GM23248 (cell line): ENCODE measurements at places on chromosomes 3 and 15.
A peak's percentile ranks its signal among the peaks of the same experiment; 100 is the strongest.

DNA sequence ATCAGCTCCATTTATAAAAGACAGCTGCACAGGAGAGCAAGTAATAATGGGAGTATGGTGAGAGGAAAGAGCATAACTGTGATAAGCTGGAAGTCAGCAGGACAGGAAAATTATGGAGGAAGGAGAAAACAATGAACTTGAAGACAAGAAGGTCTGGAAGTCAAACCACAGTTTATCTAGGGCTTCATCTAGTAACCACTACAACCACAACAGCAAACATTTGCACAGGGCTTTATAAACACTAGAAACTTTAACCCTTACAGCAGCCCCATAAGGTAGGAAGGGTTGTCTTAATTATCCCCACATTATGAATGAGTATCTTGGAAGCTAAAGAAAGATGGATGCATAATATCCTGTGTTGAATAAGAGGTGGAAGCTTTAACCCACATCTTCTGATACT lies 820.8 kb downstream of the IGSF11 start:
- no peak for DNase-seq

GRCh38 chr3:45660567-45660901 lies 28.7 kb upstream of the SACM1L start:
- no peak for DNase-seq

- peak; percentile 69 for DNase-seq
Measured at GRCh38 chr3:114741066-114741465, 406.0 kb downstream of the ZBTB20 start.

DNA sequence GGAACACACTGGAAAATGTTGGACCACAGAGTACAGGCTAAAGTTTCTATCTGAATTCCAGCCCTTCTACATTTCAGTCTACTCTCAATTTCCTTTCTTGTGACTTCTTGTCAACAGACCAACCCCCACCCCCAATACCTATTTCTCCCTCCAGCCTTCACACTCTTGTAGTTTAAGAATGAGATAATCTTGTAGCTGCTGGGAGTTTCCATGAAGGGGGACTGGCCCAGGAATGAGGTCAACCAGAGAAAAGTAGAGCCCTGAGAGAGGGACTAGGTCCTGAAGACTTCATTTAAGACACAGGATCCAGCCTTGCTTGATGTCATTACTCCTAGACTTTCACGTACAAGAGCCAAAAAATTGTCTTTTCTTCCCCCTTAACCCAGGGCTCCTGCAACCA lies 29.5 kb upstream of the FAM107A start:
- DNase-seq, result no peak

DNA sequence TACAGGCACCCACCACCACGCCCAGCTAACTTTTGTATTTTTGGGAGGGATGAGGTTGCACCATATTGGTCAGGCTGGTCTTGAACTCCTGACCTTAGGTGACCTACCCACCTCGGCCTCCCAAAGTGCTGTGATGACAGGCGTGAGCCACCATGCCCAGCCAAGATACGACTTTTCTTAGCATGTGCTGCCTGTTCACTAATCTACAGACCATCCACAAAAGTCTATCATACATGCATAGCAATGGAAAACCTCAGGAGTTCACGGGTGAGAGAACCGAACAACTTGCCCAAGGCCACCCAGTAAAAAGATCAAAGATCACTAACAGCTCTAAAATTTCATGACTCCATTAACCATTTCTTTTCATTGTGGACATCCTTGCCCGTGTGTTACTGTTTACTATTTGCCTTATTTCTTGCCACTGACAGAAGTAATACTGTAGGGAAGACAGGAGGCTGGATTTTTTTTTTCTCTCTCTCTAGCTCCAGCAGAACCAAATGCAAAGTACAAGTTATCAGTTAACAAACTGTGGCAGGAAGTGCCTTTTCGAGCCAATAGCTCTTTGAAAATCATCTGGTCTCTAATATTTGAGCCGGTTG lies 92.3 kb downstream of the FOXP1 start:
- no peak for DNase-seq

GRCh38 chr3:127386490-127386889 lies 98.6 kb upstream of the PRR20G start:
- DNase-seq, result no peak

DNA sequence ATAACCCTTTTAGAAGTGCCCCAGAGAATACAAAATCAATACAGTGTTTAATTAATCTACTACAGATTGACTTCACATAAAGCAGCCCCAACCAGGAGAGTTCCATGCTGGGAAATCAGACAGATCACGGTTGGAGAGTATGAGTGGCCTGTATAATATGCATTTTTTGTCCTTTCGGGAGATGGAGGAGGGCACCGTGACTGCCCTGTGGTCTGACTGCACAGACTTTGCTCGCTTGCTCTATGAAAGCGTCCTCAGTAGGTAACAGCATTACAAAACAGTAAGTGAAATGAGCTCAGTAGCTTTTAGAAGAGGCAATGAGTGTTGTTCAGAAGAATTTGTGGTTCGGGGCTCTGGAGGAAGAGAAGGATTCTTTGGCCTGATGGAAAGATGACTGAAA lies 34.2 kb upstream of the SKIL start:
- no peak for DNase-seq

- DNase-seq, result peak; percentile 20
Measured at GRCh38 chr15:63350178-63350621, 31.4 kb downstream of the CA12 start.

DNA sequence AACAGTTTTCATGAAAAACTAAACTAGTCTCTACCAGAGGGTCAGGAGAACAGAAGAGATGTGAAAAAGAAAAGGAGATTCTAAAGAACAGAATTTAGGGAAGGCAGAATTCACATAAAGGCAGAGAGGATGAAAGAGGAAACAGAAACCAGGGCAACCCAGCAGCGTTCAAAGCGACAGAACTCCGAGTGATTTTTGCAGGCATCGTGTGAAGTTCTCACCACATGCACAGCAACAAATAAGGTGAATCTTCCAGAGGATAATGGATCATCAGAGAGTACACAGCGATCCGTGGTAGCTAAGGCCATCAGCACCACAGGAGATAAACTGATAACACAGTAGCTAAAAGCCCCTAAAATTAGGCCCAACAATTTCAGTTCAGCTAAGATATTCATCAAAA lies 250.8 kb upstream of the THBS1 start:
- DNase-seq, result no peak
